AG10803 (cell line): ENCODE measurements at places on chromosomes 3 and 15.

DNA sequence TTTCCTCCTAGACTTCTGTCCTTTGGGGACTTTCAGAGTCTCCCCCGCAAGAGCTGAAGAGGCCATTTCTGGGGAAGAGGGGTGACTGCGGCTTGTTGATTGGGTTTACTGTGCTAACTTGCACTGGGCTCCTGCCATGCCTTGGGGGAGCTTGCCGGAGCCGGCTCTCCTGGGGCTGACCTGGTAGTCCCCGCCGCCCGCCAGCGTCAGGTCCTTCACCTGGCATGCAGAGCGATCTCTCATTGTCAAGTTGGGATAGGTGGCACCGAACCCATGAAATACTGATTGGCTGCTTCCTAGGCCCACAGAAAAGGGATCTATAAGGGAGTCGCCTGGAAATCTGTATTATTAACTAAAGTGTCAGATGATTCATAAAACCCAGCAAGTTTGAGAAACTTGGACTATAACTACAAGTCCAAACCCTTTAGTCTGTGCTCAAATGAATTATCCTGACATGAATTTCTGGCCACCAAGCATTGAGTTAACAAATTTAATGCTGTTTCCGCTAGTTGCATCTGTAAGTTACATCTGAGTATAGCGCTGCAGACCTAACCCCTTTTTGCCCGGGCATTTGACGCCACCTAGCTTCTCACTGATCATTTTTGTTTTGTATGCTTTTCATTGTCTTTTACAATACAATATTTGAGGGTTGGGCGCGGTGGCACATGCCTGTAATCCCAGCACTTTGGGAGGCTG, 607 bp upstream of the IMP3 start:
- peak; percentile 40 for DNase-seq

GRCh38 chr3:112233083-112233482, 60.9 kb downstream of the SLC9C1 start:
- no peak for DNase-seq

DNA sequence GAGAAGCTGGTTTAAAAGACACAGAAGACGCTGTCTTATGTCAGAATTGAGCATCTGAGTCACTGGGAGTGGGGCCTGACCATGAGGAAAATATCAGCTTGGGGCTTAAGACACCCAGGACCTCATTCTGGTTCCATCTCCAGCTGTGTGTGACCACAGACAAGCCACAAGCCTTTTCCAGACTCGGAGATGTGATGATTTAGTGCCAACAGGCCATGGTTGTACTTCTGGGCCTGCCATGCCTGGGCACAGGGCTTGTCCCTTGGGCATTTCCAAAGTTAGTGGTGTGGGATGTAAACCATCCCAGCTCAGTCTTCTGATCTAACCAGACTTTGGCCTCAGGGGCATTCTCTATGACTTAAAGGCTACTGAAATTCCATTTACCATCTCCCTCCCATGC, 269.8 kb downstream of the RYR3 start:
- peak; percentile 73 for DNase-seq

DNA sequence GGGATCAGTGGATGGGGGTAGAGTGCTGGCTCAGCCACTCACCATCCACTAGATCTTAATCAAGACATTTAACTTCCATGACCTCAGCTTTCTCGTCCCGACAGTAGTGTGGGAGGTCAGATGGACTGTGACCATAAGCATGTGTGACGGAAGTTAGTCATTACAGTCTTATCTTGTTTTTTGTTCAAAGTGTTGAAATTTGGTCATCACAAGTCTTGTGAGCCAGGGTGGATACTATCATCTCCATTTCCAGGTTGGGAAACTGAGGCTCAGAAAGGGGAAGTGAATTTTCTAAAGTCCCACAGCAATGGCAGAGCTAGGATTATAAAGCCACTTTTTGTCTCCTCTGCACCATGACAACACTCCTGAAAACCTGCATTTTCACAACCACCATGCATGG, 32.0 kb upstream of the ITGA11 start:
- no peak for DNase-seq

DNA sequence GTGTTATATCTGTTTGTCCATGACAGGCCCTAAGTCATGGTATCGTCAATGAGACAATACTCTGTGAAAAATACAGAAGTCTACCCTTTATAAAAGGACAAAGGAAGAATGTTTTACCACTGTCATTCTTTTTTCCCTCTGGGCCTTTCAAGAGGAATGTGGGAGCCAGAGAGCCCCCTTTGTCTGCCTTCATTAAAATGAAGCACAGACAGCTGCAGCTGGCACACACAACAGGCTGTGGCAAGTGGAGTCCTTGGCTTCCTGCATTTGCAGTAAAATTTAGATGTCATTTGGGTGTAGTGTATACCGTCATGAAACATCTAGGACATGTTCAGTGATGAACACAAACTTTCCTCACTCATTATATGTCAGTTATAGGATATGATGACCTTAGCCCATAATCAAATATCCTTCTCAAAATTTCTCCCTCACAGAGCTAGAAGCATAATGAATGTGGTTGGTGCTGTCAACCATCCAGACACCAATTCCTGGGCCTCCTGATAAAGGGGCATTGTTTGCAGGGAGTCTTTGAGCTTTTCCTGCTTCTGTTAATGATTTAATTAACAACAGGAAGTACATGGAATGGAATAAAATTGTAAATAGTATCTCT, 76.4 kb downstream of the DHX36 start:
- no peak for DNase-seq

DNA sequence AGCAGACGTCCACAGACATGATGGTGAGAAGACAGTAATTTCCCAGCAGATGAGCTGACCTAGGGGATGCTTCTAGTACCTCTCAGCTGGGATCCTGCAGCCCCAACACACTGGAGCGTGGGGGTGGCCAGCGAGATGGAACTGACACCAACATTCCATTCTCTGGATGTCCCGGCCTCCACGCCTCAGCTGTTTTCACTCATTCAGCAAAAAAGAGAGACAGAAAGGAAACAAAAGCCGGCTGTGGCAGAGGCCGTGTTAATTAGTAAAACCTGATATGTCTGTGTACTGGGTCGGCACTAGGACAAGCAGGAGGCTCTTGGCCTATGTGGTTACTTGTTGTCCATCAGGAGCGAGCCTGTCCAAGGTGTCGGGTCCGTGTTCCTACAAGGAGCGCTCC, 82.6 kb upstream of the MYZAP start:
- DNase-seq: peak; percentile 35

GRCh38 chr3:150740733-150741496, 22.1 kb downstream of the SIAH2 start:
- DNase-seq: no peak

GRCh38 chr3:124266487-124266886, 274.6 kb upstream of the ROPN1 start:
- no peak for DNase-seq

- DNase-seq: no peak
These were observed 72.0 kb downstream of the TPRA1 start for GRCh38 chr3:127518456-127519081.

- DNase-seq: no peak
These were observed 23.2 kb downstream of the USP13 start for GRCh38 chr3:179676081-179676480.

- no peak for DNase-seq
These were observed 148.8 kb downstream of the TPRA1 start for GRCh38 chr3:127441764-127442163.

DNA sequence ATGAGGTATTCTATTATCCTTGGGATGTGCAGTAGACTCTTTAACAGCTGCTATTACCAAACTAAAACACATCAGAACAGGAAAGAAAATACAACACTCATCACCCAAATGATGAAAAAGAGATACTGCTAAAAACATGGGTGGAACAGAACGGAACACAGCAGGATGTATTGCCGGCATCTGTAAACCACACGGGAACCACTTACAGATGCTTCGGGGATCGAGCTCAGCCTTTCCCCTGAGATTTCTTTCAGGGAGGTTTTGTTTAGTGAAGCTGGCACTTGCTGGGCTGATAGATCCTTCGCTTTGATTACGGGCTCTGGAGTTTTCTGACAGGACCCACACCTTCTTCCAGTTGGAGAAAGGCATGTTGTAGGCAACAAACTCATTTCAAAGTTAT, 182.3 kb upstream of the FAM3D start:
- no peak for DNase-seq

DNA sequence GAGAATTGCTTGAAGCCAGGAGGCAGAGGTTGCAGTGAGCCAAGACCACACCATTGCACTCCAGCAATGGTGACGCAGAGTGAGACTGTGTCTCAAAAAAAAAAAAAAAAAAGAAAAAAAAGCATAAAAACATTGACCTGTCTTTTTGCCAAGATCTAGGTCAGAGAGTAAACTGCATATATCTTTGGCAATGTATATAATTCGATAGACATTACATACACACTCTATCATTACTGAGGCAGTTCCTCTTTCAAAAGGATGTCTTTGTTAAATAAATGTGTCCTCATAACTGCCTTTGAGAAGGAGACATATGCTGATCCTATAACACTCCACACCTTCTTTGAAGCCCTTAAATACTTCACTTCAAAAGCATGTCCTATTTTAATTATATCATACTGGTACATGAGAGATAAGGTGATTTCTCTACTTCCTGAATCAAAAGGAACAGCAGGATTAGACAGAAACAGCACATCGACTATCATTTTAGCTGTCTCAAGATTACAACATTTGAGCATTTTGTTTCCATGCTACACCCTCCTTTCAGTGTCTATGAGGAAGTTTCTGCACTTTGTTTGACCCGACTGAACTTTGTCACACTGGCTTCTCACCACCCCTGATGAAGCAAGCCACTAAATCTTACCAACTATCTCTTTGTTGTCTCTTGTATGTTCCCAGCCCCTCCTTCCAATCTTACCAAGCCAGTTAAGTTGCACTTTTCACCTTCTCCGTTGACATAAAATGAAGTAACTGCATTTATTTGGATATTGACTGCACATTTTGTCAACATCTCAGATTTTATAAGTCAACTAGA, 335.8 kb downstream of the MECOM start:
- no peak for DNase-seq

DNA sequence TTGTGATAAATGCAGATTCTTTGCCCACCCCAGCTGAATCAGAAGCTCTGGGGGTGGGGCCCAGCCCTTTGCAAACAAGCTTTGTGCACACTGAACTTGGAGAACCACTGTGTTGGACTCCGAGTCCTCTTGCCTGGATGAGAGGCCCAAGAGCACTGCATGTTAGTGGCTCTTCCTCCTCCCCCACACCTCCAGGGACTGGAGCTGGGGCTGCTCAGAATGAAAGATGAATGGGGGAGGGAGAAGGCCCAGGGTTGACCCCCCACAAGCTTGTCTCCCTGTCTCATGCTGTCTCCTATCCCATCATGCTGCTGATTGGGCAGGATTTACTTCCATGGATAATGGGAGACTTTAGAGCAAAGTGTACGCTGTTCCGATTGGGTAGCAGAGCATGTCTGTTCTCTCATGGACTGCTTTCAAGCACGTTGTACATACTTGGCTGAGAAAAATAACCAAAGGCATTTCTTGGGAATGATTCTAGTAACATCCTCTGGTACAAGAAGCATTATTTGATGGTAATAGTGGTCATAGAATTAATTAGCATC, 99.6 kb downstream of the PGPEP1L start:
- no peak for DNase-seq

- DNase-seq: no peak
These were observed 73.4 kb downstream of the BLM start for GRCh38 chr15:90790561-90790960.

DNA sequence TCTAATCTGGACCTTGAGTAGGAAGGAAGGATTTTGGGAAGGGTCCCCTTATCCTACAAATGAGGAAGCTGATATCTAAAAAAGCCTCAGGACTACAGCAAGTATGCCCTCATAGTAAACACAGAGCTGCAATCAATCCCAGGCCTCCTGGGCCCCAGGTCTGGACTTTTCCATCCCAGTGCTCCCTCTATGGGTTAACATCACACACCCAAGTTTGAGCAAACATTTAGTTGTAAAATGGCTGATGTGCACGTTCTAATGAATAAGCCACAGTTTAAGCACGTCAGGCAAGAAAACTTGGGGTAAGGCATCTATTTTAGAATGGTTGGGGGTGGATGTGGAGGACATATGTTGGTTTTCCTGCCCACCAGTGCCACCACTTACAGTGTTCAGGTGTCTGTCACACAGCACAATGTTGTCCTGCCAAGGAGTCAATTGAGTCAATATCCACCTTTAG, 44.3 kb upstream of the UBE2E1 start:
- DNase-seq: no peak

GRCh38 chr3:64214381-64215018, 10.8 kb downstream of the PRICKLE2 start:
- DNase-seq: peak; percentile 45

GRCh38 chr3:154356009-154356408, 31.7 kb upstream of the DHX36 start:
- no peak for DNase-seq

DNA sequence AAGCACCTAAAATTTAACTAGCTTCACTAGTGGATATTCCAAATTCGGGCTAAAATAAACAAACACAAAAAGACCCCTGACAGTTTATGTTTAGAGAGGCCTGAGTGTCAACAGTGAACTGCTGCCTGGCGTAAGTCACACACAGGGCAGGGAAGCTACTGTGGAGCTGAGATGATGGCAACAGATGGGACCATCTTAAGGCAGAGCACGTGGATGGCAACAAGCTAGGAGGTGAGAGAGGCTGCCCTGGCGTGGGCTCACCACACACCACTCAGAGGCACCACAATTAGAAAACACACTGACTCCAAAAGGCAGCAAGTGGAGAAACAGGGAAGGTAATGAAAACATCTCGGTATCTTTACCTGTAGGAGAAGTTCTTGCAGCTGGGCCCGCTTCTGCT, 93.3 kb downstream of the ATP1B3 start:
- DNase-seq: no peak

- DNase-seq: peak; percentile 96
These were observed 42.1 kb downstream of the VGLL3 start for GRCh38 chr3:86948822-86949221.

DNA sequence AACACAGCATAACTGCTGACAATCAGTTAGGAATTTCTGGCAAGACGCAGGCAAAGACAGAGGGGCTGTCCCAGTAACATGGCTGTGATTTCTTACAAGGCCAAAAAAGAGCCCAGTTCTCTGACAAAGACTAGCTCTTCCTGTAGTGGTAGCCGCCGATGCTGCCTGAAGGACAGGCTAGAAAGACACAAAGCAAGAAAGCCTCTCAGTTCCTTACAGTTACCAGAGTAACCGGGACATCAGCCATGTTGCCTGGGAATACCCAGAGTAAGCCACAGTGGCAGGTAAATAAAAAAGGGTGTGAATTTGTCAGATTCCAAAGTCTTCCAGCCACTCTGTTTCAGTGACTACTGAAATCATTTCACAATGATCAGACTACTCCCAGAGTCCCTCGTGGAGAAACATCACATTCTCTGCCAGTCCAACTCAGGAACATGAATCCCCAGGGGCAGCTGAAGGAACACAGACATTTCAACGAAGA, 493.6 kb upstream of the ADAMTS9 start:
- peak; percentile 4 for DNase-seq

GRCh38 chr3:33426068-33426467, 14.1 kb downstream of the UBP1 start:
- DNase-seq: no peak

DNA sequence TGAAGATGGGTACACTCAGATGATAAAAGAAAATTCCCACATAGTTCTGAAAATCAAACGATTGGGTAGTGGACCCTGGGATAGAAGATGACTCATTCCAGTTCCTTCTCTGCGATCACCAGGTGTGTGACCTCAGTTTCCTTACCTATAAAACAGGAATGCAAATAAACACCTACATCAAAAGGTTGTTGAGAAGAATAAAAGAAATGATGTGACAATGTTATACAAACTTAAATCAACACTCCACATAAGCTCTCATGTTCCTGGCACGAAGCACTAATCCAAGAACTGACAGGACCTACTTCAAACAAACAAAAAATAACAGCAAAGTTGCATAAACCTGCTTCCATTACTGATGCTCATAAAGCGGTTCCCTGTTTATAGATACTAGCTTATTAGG, 69.2 kb downstream of the RORA start:
- no peak for DNase-seq

- no peak for DNase-seq
These were observed 18.5 kb upstream of the CMTM8 start for GRCh38 chr3:32220006-32220405.
